ENCODE measurements at places on chromosomes 1 and 21. TPM values are rescaled to one million over a fixed set of nuclear protein-coding genes. Genes with fewer than 3 reads are reported as not detected.

GRCh38 chr1:198793714-198794113 is 154.9 kb downstream of the PTPRC start:
- DNase-seq, result no peak

GRCh38 chr21:28126521-28127174 is 866.0 kb downstream of the LTN1 start:
- no peak for DNase-seq

GRCh38 chr1:221141096-221141495 is 261.9 kb downstream of the HLX start:
- DNase-seq, result no peak

- no peak for DNase-seq
These were observed 5.2 kb downstream of the ZDHHC18 start for GRCh38 chr1:26831546-26832248.

- DNase-seq, result no peak
These were observed 126.9 kb upstream of the ERRFI1 start for GRCh38 chr1:8152731-8153702.

- no peak for DNase-seq
These were observed 365.6 kb upstream of the ST6GALNAC5 start for GRCh38 chr1:76501586-76502219.

DNA sequence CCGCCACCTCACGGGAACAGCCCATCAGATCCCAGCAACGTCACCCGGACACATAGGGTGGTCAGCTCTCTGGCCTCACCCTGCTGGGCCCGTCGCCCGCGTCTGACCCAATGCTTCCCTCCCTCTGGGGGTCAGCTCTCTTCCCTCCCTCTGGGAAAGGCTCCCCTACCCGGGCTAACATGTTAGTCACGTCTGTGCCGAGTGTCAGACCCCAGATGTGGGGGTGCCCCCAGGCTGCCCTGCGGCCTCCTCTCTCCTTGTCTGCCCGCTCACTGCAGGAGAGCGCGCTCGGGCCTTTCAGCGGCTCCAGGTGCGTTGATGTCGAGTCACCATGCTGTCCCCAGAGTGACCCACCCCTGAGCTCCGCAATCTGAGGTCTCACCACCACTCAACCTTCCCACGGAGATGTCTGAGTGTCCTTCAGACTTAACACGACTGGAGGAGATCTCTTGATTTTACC is 34.3 kb downstream of the SLC37A1 start:
- DNase-seq, result no peak

- DNase-seq, result no peak
These were observed 887 bp downstream of the HES2 start for GRCh38 chr1:6418668-6419396.

GRCh38 chr1:54979327-54979891 is 1.0 kb upstream of the TMEM61 start:
- DNase-seq, result no peak

Gene TSACC
- not detected for total RNA-seq

Gene OR2AK2
- not detected for total RNA-seq

Gene REG4
- not detected for total RNA-seq

Gene CRP
- not detected for total RNA-seq

Gene KCNJ9
- total RNA-seq, result not detected

Gene BARHL2
- not detected for total RNA-seq
